K562 (cell line): ENCODE measurements at places on chromosomes 6 and 20.
A peak's percentile ranks its signal among the peaks of the same experiment; 100 is the strongest.

DNA sequence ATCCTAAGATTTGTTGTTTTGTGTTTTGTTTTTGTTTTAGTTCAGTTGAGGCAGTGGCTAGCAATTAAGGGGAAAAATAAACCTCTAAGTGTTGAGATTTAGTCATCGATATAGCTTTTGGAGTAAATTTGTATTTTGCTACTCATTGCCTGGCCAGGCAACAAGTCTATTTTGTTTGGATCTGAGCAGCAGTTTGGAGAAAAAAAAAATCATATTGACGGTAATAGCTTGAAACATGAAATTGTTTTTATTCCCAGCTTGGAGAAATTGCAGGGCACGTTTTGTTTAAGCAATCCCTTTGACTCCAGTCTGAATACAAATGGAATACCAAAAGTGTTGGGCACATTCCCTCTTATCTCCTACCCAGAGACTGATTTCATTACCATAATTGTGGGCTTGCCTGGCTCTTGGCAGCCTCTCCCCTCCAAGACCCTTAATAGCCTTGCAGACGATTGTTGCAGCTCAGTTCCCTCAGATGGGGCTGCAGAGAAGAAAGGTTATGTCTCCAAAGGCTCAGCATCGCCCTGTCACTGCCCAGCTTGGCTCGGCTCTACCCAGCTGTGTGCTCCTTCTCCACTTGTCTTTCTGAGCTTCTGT, 56.0 kb downstream of the ISM1 start:
- no peak for DNase-seq

GRCh38 chr6:87225511-87225910, 70.1 kb downstream of the ZNF292 start:
- no peak for DNase-seq

- DNase-seq, result peak; percentile 73
Measured at GRCh38 chr6:24494821-24495795, at the start of gene ALDH5A1. TSS of gene ALDH5A1 (plus strand) at chr6:24494969. CDS start at chr6:24494997, 28 bp downstream.

DNA sequence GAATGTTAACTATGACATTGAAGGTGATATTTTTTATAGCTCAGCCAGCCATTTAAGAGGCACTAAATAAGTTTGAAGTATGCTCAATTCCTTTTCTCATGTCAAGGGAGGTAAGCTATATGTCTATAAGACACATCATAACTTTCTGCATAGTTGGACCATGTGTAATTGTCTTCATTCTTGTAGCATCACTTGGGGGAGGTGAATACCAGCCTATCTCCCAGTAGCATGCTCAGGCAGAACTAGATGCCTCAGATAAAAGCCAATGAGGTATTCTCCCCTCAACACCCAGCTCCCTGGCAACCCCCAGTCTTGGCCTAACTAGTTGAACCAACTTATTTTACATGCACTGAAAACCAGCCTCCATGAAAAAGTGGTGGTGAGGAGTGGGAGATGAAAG, 158.3 kb upstream of the JAG1 start:
- no peak for DNase-seq

GRCh38 chr6:166412911-166413384, 30.2 kb upstream of the MPC1 start:
- DNase-seq, result no peak

- no peak for DNase-seq
Measured at GRCh38 chr6:36683145-36683655, 4.7 kb downstream of the CDKN1A start.
